Testis (tissue), 5 donors: ENCODE measurements at places on chromosomes 12 and 14. TPM values are rescaled to one million over a fixed set of nuclear protein-coding genes. Genes with fewer than 3 reads are reported as not detected.

Gene PPP1R1A
- total RNA-seq = 6.1 TPM

Gene TDRD9
- 68.5 TPM for total RNA-seq

Gene SPATS2
- 47.1 TPM for total RNA-seq

- DNase-seq = peak; percentile 54
These were observed 1519.3 kb upstream of the TMEM132C start for GRCh38 chr12:126747530-126748149.

- no peak for DNase-seq
These were observed 982.0 kb upstream of the TMEM132C start for GRCh38 chr12:127284870-127285431.

DNA sequence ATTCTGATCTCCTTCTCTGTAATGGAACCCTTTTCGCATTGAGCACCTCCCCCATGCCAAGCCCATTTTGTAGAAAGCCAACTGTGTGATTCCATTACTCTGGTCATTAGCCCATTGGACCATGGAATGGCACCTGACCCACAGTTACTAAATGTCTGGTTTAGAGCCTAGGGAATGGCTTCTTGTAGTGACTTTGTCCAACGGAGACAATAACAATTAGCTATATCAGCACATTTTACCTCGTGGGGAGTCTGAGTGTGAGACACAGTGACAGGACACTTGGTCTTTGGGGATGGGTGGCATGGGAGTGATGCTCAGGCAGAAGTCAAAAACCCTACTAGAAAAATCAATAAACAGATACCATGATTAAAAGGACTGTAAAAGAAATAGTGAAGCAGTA is 10.4 kb downstream of the SLC10A1 start:
- no peak for DNase-seq

GRCh38 chr14:96979611-96980074 is 182.5 kb downstream of the VRK1 start:
- DNase-seq = no peak
